ENCODE measurements at places on chromosomes 3 and 15.

- DNase-seq, result no peak
These were observed 56.9 kb upstream of the PDZRN3 start for GRCh38 chr3:73681610-73682009.

DNA sequence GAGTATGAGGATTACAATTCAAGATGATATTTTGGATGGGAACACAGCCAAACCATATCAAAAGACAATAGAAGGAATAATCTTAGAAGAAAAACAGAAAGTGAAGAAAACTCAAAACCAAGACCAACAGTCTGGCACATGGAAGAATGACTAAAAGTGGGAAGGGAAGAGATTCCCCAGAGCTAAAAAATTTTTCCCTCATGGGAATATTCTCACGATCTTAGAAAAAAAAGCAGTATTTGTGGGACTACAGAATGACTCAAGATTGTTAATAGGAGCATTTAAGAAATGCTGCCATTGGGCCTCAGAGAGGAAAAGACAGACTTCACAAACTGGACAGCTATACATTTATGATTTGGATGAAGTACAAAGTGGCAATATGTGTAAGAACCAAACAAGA is 18.3 kb downstream of the OSTN start:
- no peak for DNase-seq

- no peak for DNase-seq
These were observed 108.1 kb upstream of the AADACL2 start for GRCh38 chr3:151625586-151625985.

DNA sequence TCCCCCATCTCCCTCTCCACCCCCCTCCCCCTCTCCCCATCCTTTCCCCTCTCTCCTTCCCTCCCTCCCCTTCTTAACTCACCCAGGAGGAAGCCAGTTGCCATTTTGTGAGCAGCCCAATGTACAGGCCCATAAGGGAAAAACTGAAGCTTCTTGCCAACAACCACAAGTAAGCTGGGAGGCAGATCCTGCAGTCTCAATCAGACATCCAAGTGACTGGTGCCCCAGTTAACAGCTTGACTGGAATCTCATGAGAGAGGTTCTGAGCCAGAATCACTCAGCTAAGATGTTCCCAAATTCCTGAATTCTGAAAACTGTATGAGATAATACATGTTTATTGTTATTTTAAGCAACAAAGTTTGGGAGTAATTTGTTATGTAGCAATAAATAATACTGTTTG is 90.7 kb downstream of the C3orf70 start:
- DNase-seq, result no peak

DNA sequence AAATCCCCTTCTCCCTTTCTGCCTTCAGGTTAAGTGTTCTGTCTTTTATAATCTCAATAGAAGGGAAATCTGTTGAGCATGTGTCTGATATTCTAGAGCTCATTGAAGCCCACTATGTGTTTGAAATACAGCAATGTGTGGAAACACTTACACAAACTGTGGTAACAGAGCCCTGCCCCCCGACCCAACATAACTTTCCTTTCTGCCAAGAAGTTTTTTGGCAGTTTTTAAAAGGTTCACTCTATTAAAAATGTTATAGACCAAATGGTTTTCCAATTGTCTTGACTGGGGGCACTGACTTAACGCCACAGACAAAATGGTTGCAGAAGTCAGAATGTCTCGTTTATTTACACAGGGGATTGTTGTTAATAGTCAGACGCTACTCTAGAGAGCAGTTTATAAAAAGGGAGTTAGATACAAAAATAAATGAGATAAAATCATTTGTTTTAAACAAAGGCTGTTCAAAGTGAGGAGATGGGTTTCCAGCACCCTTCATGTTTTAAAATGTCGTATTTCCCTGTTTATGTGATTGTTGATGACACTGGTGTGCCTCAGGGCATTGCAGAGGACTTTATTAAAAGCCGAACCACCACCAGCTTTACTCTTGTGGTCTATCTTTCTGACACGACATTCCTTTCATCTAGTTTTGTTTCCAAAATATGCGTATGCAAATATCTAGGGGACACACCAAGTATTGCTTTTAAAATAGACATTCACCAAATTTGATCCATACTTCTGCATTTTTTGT is 26.7 kb upstream of the GREM1 start:
- no peak for DNase-seq

DNA sequence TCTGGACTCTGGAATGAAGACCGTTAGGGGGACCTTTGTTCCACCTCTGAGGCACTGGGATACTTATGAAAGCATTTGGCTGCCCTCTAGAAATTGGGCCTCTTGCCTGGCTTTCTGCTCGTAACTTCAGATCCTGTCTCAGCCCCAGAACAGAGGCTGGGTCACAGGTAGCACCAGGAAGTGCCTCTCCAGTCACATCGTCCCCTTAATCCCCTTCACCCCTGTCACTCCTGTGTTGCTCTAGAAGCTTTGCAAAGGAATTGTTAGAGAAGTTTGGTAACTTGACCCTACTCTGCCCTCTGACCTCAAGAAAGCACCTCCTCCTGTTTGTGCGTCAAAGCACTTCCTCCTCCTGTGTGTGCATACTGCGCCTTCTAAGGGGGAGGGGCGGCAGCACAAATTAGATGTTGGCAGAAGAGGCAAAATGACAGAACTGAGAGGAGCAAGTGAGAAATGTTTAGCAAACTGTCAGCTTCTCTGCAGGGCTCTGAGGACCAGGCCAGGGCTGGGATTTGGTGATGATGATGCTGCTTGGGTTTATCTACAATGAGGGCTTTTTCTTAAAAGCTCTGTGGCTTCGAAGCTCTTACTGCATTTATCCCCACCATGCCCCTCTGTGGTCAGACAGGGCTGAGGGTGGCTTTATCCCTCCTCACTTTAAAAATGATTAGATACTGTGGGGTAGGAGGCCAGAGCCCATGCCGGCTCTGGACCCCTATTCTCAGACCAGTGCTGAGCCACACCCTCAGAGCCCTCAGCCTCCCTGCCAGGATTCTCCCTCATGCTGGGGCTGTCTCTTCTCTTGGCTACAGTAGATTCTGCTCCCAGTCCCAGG is 76.2 kb downstream of the LARS2 start:
- peak; percentile 37 for DNase-seq

DNA sequence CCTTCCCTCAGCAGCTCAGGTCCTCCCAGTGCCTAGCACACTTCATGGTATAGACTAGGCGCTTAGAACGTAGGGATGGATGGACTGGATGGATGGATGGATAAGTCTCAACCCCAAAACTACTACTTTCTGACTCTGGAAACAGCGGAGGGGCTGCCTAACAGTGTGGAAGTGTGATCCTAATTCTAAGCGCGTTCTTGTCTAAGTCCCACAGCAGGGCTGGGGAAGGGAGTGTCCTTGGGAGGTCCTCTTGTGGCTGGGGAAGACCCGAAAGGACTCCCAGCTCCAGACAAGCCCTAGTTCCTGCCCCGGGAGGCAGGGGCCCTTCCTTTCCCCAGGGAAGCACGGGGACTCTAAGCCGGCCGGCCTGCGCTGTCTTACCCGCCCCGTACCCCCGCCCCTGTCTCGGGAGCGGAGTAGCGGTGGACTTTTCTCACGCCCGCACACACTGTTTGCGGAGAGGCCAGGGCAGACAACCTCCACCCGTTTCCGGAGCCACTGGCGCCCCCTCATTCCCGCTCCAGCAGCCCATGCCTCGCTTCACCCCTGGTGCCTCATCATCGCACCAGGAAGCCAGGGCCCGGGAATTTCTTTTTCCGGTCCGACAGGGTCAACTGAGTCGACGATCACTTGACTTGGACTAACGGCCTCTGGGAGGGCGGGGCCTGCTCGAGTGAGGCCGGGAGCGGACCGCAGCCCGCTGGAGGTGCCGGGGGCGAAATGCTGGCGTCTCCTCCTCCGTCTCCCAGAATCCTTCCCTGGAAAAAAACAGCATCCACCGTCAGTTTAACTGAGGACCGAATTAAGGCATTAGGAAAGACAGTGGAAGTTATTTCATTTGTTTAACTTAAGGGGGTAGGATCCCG is 133.3 kb downstream of the TBC1D2B start:
- peak; percentile 81 for DNase-seq

GRCh38 chr15:89946681-89947299 is 34.0 kb upstream of the ARPIN start:
- DNase-seq, result no peak
